ENCODE measurements at places on chromosomes 2 and 18. TPM values are rescaled to one million over a fixed set of nuclear protein-coding genes. Genes with fewer than 3 reads are reported as not detected.

GRCh38 chr2:1873343-1873742 is 129.0 kb upstream of the PXDN start:
- DNase-seq: no peak

DNA sequence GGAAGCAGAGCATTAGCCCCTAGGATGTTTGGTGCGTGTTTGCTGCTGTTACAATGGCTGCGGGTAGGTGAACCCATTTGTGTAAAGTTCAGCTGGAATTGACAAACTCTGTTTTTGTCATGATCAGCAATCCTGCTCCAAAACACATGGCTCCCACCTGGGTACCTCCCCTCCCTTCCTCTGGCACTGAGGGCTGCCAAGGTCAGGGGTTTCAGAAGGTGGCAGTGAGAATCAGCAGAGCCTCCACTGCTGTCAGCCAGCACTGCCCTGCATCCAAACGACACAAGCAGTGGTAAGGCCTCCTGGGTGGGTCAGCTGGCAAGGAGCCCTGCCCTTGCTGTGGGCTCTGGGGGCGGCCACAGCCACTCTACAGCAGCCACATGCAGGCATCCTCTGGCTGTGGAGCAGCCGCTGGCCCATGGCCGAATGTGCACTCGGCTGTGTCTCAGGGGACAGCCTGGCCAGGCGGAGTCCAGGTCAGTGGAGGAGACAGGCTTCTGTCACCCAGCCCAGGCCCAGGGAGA is 32.8 kb upstream of the LDLRAD4 start:
- no peak for DNase-seq

Gene CXCR4
- total RNA-seq: 26.8 TPM

- DNase-seq: peak; percentile 88
Measured at GRCh38 chr2:62306751-62307468, 111.0 kb downstream of the B3GNT2 start.

Gene UGT1A3
- total RNA-seq: not detected
